ENCODE measurements at places on chromosomes 6 and 20.
A peak's percentile ranks its signal among the peaks of the same experiment; 100 is the strongest.

DNA sequence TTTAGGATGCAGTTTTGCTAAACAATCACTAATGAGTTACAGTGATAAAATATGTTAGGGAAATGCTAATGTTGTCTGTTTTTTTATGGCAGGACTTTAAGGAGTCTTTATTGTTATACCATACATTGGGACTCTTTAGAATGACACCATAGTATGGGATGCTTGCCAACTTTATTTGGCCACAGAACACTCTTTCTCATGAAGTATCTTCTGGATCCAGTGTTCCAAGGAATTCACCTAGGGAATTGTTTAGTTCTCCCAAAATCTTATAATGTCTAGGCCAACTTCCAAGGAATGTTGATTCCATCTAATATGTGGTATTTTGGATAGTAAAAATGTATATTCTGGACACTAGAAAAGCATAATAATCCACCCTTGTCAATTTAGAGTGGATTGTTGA, 3.3 kb downstream of the RIN2 start:
- no peak for DNase-seq

- no peak for DNase-seq
These were observed 431.9 kb upstream of the SULF2 start for GRCh38 chr20:48217190-48217589.

GRCh38 chr6:164477101-164477500, 832.3 kb downstream of the C6orf118 start:
- no peak for DNase-seq

GRCh38 chr6:91081452-91082067, 494.7 kb upstream of the MAP3K7 start:
- DNase-seq, result no peak

GRCh38 chr20:23223908-23224580, 126.5 kb upstream of the NXT1 start:
- DNase-seq, result no peak

DNA sequence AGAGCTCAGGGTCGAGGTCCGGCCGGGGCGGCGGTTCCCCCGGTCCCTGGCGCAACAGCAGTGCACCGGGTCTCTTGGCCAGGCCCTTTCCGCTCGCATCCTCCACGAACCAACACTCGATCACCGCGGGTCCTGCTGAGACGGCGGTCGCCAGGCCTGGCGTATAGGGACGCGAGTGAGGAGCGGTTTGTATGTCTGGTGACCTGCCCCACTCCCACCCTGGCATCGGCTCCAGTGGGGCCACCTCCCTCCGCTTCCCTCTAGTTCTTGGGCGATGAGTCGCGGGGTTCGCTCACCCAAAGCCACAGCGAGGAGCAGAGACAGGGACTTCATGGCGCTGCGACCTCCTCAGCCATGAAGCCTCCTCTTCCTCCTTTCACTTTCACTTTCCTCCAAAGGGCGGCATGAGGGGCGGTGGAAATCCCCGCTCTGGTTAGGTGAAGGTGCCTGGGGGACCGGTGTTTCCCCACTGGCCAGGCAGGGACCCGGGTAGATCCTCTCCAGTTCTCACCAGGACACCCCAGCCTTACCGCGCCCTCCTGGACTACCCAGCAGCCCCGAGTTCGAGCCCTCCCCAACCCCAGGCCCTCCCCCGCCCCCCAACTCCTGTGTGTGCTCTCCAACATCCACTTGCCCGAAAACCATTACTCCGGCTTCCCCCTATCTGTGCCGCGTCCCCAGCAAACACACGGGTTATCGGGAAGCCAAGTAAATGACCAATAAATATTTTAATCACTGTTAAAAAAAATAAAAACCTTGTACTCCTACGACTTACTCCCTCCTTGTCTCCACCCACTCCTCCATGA, at the start of gene TAPBP:
Gene TAPBP (minus strand): TSS at position 370 of the 806 bp plus-strand sequence. CDS start 37 bp downstream, at position 333.
- DNase-seq, result peak; percentile 69

GRCh38 chr6:145028144-145028818, 707.0 kb downstream of the EPM2A start:
- no peak for DNase-seq

DNA sequence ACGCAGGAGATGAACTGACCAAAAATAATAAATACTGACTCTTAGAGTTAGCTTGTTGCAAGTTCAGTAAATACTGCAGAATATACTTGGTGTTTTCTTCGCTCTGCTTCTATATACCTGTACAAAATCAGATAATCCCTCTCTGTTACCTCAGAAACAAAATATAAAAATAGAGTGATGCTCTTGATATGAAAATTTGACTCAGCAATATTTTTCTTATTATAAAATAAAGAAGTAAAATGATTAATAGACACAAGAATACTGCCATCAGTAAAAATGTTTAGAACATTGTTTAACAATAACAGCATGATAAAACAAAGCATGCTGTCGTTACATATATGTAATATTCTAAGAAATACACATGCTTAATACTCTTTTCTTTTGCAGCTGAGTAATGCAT, 1366.9 kb upstream of the EYS start:
- no peak for DNase-seq

DNA sequence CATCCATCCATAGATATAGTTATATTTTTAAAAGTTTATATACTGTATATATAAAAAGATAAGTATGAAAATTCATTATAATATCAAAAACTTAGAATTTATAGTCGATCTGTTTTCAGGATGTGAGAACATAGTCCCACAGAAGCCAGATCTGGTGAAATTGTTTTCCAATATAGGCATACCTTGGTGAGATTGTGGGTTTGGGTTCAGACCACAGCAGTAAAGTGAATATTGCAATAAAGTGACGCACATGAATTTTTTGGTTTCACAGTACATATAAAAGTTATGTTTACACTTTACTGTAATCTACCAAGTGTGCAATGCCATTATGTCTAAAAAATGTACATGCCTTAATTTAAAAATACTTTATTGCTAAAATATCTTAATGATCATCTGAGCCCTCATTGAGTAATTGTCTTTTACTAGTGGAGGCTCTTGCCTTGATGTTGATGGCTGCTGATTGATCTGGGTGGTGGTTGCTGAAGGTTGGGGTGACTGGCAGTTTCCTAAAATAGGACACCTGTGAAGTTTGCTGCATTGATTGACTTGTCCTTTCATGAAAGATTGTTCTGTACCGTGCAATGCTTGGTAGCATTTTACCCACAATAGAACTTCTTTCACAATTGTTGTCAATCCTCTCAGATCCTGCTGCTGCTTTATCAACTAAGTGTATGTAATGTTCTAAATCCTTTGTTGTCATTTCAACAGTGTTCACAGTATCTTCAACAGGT, 29.8 kb downstream of the AIG1 start:
- DNase-seq, result no peak

GRCh38 chr6:80094017-80094416, 12.5 kb upstream of the BCKDHB start:
- DNase-seq, result no peak

All from dorsolateral prefrontal cortex (tissue), 122 donors.